ENCODE measurements at places on chromosomes 2 and 18.

GRCh38 chr18:44697315-44697714 is 16.6 kb downstream of the SETBP1 start:
- no peak for DNase-seq

DNA sequence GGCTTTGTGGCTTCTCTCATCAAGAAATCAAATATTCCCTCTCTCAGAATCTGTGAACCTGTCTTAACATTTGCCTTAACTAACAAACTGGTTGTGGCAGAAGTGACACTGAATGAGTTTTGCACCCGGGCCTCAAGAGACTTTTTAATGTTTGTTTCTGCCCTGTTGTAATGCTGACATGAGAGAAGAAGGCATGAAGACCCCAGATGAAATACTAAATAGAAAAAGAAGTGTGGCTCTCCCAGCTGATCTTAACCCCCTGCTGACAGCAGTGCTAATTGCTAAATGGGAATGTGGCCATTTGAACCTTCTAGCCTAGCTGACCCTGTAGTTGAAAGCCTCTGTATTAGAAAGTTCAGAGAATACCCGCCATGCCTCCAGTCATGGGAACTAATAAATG is 261.2 kb downstream of the CTNNA2 start:
- no peak for DNase-seq

GRCh38 chr2:98839292-98839691 is 96.7 kb downstream of the CRACDL start:
- DNase-seq = no peak

DNA sequence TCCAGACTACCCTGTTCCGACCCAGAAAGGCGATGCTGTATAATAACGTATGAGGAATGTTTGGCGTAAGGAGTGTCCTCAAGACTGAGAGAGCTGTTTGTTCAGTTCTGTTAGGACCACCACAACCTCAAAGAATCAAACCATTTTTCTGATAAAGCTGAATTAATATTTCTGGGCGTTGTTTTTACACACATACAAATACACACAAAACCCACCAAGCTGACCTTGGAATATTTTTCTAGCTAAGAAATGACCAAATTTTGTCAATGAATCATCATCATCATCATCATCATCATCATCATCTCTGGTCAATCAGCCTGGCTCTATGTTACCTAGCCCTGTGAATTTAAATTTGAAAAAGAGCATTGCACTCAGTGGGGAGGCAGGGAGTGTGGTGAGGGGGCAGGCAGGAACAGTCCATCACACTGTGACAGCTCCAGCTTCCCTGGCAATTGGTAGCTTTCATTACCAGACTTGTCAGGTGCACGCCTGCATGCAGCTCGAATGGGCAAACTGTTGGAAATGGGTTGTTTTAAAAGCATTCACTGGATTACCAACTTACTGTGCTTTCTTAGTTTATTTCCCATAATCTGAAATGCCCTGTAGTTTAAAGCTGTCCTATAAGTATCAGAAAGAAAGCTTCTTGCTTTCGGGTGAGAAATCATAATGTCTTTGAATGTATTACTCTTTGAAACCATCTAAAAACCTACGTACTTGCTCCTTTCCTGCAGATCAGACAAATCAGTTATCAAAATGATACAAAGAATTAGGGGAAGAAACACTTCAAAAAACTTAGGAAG is 6.9 kb upstream of the POU3F3 start:
- DNase-seq = no peak

DNA sequence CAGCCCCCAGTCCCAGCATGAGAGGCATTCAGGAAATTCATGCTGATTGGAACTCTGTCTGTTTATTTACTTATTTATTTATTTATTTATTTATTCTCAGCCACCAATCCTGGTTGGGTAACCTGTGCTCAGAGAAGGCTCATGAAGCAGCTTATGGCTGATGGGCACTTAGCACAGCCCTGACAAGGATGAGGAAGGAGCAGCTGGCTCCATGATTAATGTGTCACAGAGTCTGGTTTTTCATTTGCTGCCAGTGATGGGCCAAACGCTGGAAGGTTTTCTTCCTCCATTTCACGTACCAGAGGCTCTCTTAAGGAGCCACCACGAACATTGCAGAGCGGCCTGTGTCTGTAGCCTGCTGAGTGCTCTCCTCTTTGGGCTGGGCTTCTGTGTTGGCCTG is 28.3 kb upstream of the KCNS3 start:
- DNase-seq = no peak

GRCh38 chr2:238504181-238504931 is 77.6 kb downstream of the ASB1 start:
- DNase-seq = no peak

GRCh38 chr2:10209406-10209935 is 86.9 kb downstream of the RRM2 start:
- no peak for DNase-seq

- no peak for DNase-seq
Observed at GRCh38 chr2:107545851-107546250, 280.8 kb upstream of the RGPD4 start.

DNA sequence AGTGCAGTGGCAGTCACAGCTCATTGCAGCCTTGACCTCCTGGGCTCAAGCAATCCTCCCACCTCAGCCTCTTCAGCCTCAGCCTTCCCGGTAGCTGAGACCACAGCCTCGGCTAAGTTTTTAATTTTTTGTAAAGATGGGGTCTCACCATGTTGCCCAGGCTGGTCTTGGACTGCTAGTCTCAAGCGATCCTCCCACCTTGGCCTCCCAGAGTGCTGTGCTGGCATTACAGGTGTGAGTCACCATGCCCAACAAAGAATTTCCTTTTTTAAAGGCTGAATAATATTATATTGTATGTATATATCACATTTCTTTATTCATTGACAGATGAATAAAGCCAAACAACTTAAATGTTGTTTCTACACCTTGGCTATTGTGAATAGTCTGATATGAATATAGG is 42.5 kb downstream of the MOB4 start:
- no peak for DNase-seq

- no peak for DNase-seq
Observed at GRCh38 chr2:134324947-134325346, 71.1 kb downstream of the MGAT5 start.

GRCh38 chr18:8754995-8755960 is 49.9 kb downstream of the MTCL1 start:
- DNase-seq = no peak

DNA sequence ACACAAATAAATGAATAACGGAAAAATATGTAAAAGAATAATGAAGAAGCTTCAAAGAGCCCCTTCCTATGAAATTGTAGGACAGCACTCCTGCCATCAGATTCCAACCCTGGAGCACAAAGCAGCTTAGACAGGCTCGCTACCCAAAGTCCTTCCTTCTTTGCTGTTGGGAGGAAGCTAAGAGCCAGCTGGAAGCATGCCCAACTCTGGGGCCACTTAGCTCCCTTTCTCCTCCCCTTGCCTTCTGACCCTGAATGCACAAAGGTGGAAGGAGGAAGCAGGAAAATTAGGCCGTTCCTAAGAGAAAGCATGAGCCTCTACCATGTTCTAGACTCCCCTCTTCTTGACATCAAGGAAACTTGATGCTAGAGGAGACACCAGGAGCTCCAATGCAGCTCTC is 700.8 kb downstream of the RNF144A start:
- no peak for DNase-seq

DNA sequence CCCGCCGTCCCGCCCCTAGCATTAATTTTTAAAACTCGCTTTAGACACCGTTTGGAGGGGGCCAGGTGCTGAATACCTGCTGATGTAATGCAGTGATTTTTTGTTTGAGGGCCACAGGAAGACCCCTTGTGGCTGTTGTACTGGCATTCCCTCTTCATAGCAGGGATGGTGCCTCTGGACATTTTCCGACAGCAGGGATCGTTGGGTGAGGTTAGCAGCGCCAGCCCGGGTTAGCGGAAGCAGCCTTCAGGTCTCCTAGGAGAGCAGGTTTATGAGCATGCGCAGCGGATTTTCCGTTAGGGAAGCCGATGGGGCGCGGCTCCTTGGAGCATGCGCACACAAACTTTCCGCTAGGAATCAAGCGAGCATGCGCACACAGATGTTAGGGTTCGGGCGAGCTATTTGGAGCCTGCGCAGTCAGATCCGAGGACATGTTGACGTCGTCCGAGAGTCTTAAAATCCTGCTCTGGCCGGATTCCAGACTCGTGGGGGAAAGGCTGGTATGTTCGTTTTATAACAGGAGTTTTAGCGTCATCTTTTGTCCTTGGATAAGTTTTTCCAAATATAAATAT is 17.2 kb upstream of the C2orf74 start:
- peak; percentile 98 for DNase-seq

- DNase-seq = no peak
Observed at GRCh38 chr2:60480089-60480773, 73.2 kb downstream of the BCL11A start.

GRCh38 chr2:237411683-237412423 is 2.1 kb downstream of the COL6A3 start:
- DNase-seq = no peak

- peak; percentile 40 for DNase-seq
Observed at GRCh38 chr2:241272303-241273209, 42.9 kb downstream of the HDLBP start.

- DNase-seq = peak; percentile 54
Observed at GRCh38 chr2:74566754-74567085, 12.2 kb downstream of the DOK1 start.

DNA sequence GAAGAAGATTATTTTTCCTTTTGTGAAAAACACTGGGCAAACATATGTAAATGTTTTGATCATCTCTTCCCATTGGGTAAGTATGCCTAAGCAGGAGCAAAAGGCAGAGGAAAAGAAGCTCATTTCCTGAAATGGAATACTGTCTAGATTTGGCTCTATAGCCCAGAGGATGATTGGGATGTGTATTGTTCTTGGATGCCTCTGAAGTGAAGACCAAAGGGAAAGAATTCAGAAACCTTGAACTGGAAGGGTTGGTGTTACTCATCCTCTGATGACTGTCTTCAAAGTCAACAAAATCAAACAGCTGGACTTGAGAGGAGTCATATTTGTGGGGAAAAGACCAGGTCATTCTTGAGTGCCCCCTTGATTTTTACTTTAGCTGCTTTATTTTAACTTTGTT is 112.6 kb upstream of the NT5C1B start:
- DNase-seq = peak; percentile 38

Data from MCF 10A (cell line).